Heart right ventricle (tissue), 16 donors: ENCODE measurements at places on chromosomes 4 and X.

DNA sequence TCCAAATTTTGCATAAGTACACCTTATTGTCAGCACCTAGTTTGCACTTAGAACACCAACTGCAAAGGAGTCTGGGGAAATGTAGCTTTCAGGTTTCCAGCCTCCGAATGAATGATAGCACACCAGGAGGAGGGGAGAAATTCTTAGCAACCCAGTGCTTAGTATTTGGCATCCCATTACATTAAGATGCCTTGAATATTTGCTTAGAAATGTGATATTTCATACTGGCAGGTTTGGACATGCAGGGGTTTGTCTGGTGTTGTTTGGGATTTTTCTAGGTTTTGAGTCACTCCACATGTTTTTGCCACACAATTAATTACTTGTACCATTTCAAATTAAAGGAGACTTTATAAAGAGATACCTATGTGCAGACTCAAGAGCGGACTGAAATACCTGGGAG, 60.3 kb upstream of the CAMK2D start:
- DNase-seq: no peak

DNA sequence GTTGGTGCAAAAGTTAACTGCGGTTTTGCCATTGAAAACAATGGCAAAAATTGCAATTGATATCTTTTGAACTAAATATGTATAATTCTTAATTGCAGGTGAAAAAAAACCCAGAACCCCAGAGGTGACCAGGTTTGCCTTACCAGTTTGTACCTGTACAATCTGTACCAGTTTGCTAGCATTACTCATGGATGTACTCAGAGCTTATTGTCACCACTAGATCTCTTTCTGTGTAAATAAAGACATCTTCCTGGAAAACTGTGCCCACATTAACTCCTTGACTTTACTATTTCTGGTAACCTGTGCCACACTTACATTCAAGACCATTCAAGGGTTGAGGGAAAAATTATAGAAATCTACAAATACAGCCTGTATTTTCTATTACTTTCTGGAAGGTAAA, 139.7 kb downstream of the ELOVL6 start:
- no peak for DNase-seq

DNA sequence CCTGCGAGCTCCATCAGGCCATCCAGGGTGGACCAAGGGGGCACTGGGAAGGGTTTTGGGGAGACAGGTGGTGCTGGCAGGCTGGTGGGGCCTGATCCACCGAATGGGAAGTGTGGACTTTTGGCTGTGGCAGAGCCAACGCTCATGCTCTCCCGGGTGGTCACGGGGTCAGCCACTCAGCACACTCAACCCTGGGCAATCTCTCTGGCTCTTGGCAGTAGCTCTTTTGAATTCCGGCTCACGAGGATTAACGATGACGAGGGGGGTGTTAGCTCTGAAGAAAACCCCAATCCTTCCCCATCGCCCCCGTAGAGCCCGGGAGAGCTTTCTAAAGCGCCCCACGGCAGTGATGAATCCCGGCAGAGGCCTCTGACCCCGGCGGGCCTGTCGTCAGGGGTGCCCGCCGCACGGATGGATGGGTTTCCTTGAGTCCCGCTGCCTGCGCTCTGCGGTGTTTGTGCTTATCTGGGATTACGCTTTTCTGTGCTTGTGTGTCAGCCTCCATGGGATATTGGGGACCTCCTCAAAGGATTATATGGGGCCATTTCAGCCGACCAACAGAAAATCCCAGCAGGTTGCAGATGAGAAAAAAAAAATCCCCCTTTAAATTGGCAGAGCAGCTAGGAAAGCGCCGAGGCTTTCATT, 156.8 kb upstream of the PSAPL1 start:
- DNase-seq: no peak

GRCh38 chr4:153120235-153120634, 84.0 kb upstream of the TRIM2 start:
- DNase-seq: no peak

DNA sequence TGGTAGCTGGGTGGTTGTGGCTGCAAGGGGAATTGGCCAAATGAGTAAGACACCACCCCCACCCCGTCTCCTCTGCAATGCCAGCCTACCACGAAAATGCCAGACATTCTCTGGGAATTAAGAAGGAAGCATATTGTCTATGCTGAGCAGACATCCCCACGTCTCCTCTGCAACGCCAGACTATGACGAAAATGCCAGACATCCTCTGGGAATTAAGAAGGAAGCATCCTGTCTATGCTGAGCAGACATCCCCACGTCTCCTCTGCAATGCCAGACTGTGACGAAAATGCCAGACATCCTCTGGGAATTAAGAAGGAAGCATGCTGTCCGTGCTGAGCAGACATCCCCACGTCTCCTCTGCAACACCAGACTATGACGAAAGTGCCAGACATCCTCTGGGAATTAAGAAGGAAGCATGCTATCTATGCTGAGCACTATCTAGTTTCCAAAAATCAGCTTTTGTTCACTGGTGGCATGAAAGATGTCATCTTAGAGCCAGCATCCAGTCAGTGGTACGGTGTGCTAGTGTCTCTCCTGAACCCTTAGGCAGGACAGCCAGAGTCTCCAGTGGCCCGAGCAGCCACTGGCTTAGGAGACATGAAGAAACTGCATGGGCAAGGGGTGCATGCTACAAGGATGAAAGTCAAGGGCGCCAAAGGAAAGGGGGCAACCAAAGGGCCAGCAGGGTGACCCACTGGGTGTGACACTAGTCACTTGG, 339.8 kb upstream of the FRG1 start:
- no peak for DNase-seq

GRCh38 chr4:89995814-89996213, 101.2 kb downstream of the MMRN1 start:
- no peak for DNase-seq

DNA sequence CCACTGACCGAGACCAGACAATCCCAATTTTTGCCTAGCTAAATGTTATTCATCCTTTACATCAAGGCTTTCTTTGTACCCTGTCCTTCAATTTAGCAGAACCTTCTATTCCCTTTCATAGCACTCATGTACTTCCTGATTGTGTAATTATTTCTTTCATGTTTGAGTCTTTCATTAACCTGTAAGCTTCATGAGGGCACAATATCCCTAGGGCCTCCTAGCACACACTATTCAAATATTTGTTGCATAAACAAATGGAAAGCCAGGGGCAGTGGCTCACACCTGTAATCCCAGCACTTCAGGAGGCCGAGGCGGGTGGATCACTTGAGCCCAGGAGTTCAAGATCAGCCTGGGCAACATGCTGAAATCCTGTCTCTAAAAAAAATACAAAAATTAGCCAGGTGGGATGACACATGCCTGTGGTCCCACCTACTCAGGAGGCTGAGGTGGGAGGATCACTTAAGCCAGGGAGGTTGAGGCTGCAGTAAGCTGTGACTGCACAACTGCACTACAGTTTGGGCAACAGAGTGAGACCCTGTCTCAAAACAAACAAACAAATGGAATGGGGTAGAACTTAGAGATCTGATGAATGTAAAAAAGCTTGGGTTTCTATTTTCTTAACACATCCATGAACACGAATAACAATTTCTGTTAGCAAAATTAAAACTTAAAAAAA, 59.0 kb downstream of the SAT1 start:
- DNase-seq: no peak

- no peak for DNase-seq
Measured at GRCh38 chr4:97411356-97411755, 731.9 kb downstream of the STPG2 start.

GRCh38 chr4:101192244-101192643, 155.1 kb downstream of the PPP3CA start:
- DNase-seq: no peak

DNA sequence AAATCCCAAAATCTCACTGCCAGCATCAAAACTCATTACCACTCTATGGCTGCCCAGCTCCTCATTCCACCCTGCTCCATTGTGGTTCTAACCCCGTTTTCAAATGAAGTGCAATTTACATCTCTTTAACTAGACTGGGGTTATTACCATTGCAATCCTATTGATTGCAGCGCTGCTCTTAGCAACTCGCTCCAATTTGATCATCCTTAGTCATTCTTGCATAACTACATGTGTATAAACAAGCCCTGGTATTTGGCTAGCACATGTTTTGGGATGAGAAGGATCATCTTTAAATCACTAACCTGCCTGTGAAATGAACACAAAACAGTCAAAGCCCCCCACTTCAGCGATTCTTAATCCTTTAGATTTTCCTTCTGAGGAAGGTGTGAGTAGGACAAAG, 340.1 kb upstream of the PPARGC1A start:
- no peak for DNase-seq

DNA sequence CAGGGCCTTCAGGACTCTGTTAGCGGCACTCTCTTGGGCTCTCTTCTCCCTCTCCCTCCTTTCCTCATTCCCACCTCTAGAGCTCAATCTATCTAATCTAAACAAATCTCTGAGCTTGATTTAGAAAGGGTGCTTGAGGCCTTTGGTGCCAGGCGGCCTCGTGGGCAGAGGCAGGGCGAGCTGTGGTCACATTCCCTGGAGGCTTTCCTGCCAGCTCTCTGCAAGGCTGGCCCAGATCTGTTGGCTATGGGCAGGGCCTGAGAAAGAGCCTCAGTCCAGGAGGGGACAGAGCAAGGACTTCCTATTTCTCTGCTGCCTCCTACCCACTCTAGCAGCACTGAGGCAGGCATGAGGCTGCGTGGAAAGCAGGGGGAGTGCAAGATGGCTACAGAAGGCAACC, 38.6 kb downstream of the PJA1 start:
- no peak for DNase-seq

- DNase-seq: no peak
Measured at GRCh38 chr4:101967697-101968346, 177.3 kb downstream of the BANK1 start.

- DNase-seq: no peak
Measured at GRCh38 chr4:142883040-142883832, 37.1 kb upstream of the INPP4B start.

GRCh38 chrX:123873956-123874355, 14.1 kb downstream of the XIAP start:
- DNase-seq: no peak

- DNase-seq: no peak
Measured at GRCh38 chr4:114907568-114907967, 205.9 kb downstream of the NDST4 start.

- no peak for DNase-seq
Measured at GRCh38 chr4:132114885-132115284, 1034.2 kb upstream of the PCDH10 start.

GRCh38 chr4:112378858-112379257, 81.7 kb downstream of the ALPK1 start:
- no peak for DNase-seq

DNA sequence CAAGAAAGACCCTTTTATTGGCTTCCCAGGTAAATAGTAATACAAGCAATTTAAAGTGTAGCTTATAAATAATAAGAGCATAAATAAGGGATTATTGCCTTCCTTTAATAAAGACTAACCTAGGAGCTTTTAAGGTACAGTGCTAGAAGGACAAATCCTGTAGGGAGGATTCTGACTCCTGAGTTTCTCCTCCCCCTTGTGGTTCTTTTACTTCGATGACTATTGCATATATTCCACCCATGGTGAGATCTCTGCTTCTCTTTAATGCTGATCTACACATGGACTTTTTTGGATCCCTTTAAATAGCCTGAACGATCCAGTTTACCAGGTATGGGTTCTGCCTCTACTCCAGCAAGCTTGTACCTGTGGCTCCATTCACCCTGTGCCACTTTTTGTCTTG, 2.5 kb downstream of the GALNT7 start:
- DNase-seq: no peak

- DNase-seq: no peak
Measured at GRCh38 chr4:163665101-163665500, 170.6 kb downstream of the TMA16 start.

DNA sequence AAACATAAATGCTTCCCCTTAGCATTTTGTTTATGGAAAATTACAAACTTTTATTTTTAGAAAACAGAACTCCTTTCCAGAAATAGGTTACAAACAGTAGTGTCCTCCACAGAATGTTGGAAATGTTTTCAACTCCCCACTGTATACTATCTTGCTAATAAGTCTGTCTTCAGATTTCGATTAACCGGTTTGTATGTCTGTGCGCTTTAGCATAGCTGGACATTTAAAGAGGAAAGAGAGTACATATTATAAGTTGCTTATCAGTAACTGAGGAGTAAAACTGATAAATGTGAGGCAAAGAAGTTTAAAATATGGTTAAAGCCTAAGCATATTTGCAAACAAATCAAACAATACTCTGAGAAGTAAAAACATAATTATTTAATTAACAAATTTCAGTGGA, 3.4 kb downstream of the CXCL8 start:
- no peak for DNase-seq

GRCh38 chr4:166625018-166625637, 609.2 kb downstream of the SPOCK3 start:
- no peak for DNase-seq

GRCh38 chr4:151316645-151317044, 8.8 kb downstream of the SH3D19 start:
- DNase-seq: no peak

GRCh38 chr4:79078339-79078738, 139.1 kb upstream of the PAQR3 start:
- peak; percentile 3 for DNase-seq

- no peak for DNase-seq
Measured at GRCh38 chr4:4385729-4386295, 1.1 kb upstream of the NSG1 start.

DNA sequence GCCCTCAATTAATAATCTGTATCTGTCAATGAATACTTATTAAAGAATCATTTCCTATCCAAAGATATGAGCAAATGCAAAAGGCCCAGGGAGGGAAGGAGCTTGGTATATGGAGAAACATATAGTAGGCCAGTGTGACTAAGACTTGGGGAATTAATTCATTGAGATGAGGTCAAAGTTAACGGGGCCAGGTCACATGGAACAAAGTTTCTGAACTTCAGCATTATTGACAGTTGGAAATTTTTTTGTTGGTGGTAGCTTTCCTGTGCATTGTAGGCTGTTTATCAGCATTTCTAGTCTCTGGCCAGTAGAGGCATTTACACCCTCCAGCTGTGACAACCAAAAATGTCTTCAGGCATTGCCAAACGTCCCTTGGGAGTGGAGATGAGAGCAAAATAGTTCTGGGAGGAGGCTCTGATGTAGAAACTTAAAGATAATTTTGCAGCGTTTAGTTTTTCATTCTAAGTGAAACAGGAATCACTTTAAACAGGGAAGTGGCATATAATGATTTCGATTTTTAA, 202.0 kb downstream of the SLC4A4 start:
- no peak for DNase-seq

DNA sequence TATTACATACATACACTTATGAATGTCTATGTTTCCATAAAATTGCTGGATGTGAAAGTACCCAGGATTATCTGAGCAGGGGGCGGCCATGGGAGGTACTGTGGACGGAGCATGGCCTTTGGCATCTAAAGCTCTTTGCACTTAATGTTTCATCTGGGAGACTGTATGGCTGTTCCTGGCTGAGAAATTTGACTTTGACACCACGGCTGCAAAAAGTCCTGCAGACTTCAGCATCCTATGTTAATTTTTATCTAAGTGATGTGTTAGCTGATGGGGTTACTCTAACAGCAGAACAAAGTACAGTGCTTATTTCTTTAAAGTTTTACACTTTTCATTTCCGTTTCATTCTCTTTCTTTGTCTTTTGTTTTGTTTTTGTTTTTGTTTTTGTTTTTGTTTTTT, 139.8 kb upstream of the STX18 start:
- DNase-seq: no peak

- DNase-seq: no peak
Measured at GRCh38 chr4:156958276-156959074, 13.1 kb downstream of the PDGFC start.
